Fibroblast of villous mesenchyme (primary cell): ENCODE measurements at places on chromosomes 7 and 10. TPM values are rescaled to one million over a fixed set of nuclear protein-coding genes. Genes with fewer than 3 reads are reported as not detected.

- no peak for DNase-seq
Observed at GRCh38 chr10:14415676-14416307, 85.1 kb upstream of the FRMD4A start.

GRCh38 chr7:111031916-111032315 is 59.0 kb upstream of the LRRN3 start:
- no peak for DNase-seq

DNA sequence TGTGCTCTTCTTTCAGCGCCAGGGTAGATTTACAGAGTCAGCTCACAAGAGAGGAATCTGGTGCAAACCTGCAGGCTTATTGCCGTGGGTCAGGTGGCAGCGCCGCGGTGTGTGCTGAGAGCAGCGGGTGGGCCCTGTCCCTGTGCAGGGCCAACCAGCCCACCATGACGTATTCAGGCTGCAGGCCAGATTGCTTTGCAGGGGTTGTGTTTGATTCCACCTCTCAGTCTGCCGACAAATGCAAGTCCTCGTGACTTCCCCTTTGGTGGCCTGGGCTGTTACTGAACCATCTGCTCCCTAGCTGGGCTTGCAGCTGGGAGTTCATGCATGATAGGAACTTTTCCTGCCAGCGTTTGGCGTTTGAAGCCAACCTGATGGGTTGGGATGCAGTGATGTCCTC is 66.7 kb upstream of the LEP start:
- no peak for DNase-seq

DNA sequence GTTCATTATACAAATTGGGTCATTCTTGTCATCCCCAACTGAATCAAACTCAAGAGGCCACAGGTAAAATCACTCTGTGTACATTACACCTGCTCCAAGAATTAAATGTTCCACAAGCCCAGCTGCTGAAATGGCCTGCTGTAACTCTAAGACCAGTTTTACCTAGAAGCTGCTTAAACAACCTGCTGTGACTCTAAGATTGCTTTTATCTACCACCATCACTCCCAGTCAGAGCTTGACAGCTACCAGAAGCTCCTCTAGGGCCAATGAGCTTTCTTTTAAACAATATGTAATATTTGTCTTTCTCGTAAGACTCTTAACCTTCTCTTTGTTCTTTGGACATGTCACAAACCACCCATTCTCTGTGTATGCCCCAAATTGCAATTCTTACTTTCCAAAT is 141.8 kb upstream of the LRGUK start:
- DNase-seq = no peak

TMEM225B gene
- 0.43 and 1.6 TPM in 2 replicates for total RNA-seq
